ENCODE measurements at places on chromosomes 3 and 15.

DNA sequence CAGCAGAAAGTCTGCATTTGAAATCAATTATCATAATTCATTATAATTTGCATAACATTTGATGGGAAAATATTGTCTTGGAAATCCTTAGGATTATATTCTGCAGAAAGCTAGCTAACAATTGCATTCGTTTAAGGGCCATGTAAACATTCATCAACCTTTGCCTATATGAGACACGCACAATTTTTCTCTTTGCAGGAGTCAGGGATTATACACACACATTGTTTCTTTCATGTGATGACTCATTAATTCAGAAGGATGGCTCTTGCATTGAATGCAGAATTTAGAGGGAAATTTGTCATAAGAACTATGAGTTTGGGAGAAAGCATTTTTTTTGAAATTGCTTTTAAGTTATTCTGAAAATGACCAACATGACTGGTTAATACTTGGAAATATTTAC is 844.7 kb downstream of the DIPK2A start:
- no peak for DNase-seq

- no peak for DNase-seq
Observed at GRCh38 chr3:195751560-195751959, 30.8 kb downstream of the MUC20 start.

DNA sequence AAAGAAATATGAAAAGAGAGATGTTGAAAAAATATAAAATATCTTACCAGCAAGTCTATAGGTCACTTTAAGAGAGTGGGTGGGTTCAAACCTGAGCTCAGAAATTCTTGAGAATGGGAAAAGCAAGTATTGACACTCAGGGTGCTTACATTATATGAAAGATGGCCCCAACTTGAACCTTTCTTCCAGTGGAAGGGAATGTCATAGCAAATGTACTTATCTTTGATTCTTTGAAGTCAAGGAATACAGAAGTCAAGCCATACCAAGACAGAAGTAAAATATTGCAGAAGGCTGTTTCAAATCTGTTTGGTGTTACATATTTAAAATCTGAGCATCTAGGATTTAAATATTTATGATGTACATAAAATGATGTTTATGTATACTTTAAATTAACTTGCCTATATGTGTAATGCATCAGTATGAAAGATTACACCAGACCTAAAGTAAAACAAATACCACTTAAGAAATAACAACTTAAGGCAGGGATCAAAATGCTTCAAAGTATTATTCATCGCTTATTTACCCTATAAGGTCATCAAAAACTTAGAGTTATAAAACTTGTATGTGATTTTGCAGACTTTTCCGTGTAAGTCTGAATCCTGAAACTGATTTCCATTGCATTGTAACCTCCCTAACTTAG is 8.7 kb downstream of the MME start:
- no peak for DNase-seq

DNA sequence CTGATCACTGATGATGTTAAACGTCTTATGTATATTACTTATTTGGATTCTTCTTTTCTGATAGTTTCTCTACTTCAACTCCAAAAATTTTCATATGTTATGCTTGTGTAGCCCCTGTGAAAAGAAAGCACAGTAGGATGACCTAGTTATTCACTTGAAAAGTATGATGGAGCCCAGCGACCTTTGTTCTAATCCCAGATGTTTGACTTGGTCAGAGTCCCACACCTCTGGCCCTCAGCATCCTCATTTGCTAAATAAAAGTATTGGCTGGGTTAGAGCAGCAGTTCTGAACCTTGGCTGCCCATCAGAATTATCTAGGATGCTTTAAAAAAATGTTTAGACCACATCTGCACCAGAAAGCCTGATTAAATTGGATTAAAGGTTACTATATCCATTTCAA is 173.7 kb downstream of the ATG7 start:
- DNase-seq, result no peak

DNA sequence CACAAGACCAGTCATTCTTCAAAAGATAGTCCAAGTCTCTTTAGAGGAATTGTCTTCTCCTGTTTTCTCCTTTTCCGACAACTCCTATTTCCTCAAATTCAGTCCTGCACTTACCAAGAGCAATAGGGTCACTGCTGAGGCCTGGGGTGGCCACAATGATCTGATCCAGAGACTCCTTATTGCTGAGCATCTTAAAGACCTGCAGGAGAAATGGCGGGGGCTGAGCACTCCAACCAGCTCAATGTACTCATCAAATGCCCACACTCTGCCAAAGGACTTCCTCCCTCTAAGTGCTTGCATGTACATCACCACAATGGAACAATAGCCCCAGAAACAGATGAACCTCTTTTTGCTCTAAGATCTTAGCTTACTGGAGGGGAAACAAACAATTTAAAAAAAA is 9.6 kb downstream of the UBL7 start:
- no peak for DNase-seq

DNA sequence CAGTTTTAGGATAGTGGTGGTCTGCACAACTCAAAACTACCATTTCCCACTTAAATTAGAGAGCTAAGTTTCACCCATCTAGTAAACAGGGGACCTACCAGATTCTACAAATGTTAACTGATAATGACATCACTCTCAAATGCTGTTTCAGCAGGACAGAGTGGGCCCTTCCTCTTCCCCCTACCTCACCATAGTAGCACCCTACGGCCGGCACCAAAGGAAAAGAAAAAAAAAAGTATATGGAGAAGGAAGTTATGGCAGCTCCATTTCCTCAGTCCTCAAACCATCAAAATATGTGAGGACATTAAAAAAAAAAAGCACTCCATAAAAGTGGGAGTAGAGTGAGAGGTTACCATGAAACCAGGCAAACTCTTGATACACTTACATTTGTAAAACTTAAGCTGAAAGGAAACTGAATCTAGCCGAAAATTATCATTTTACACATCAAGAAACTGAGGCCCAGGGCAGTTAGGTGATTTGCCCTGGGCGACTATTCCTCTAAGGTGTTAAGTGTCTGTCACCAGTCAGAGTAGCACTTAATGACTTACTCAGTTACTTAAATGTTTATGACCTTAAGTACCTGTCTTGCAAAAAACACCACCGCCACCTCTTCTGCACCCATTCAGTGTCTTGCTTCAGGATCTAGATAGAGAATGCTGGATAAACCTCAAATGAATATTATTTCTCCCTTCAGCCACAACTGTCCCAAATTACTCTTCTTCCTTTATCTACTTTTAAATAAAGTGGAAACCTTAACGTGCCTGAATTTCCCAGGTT is 2.7 kb downstream of the MSL2 start:
- DNase-seq, result no peak

DNA sequence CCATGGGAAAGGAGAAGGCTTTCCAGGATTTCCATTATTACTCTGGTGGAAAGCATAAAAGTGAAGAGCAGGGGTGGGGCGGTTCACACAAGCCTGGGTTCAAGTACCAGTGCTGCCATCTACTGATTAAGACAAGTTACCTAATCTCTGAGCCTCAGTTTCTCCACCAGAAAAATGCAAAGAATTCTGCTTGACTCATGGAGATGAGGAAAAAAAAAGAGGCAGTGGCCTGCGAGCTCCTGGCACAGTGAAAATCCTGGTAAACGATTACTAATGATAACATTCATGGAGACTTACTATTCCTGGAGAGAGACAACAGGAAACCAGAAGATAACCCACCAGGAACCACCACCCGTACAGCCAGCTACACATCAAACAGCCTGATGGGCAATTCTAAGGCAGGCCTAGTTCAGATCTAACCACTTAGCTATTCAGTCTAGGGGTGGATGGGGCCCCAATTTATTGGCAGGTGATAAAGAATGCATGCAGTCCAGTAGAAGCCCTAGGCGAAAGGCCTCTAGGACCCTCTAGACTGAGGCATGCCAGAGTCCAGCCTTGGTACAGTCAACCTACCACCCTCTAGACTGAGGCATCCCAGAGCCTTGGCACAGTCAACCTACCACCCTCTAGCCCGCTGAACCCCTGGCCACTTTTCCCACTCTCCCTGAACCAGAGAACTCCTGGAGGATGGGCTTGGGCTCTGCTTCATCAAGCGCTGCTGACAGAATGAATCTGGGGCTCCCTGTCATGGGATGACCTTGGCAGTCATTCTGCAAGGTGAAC is 2.5 kb downstream of the AMOTL2 start:
- no peak for DNase-seq
